Fibroblast of skin of right quadriceps (primary cell): ENCODE measurements at places on chromosomes 11 and 22.

GRCh38 chr11:44785856-44786607 lies 59.3 kb downstream of the TSPAN18 start:
- DNase-seq, result no peak

DNA sequence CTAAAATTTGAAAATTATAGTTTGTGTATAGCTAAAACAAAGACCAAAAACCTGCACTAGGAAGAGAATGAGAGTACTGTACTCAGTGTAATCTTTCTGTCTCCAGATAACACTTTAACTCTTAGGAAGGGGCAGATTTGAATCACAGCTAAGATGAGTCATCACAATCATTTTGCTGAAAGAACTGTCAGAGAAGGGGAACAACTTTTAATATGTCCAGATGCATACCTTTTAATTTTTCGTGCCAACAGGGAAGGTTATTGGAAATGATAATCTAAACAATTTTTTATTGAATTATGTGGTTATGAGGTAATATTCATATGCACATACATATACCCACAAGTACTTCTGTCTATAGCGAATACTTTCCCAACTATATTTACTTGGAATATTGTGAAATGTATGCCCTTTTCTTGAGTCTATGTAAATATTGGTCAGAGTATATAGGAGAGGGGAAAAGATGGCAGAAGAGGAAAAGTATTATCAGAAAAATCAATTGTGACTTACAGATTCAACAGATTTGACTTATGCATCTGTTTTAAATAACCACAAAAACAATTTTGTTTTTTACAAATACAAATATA lies 51.1 kb upstream of the MUC15 start:
- peak; percentile 47 for DNase-seq

GRCh38 chr22:30382340-30382739 lies 4.9 kb downstream of the RNF215 start:
- no peak for DNase-seq

- DNase-seq, result no peak
These were observed 226.9 kb upstream of the B3GAT1 start for GRCh38 chr11:134638796-134639430.

DNA sequence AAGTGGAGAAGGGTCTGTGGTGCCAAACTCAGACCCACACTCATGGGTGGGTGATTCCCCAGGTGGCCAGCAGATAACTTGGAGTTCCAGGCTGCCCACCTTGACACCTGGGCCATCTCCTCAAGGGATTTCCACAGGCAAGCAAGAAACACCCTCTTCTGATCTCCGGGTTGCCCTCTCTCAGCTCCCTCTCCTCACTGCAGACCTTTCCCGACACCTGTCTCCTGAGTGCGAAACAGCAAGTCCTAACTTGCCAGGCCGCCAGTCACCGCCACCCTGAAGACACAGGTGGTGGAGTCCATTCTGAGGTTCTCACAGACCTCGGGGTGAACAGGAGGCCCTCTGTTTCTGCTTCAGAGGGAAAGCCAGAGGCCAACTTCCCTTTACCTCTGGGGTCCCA lies 16.6 kb downstream of the GALNT18 start:
- DNase-seq, result no peak

DNA sequence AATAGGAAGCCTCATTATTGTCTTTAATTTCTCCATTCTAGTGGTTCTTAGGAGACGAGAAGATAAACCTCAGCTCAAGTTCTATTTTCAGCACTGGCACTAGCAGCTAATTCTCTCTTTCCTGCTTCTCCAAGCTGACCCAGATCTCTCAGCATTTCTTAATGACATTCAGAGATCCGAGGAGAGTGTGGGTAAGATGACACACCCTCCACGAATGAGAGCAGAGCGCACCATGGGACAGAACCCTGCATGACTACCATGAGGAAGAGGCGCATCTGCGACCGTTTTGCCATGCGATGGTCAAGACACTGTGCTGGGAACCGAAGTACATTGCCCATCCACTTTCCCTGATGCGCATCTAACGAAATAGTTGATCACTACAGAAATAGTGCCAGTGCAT lies 241.8 kb downstream of the LARGE1 start:
- no peak for DNase-seq

DNA sequence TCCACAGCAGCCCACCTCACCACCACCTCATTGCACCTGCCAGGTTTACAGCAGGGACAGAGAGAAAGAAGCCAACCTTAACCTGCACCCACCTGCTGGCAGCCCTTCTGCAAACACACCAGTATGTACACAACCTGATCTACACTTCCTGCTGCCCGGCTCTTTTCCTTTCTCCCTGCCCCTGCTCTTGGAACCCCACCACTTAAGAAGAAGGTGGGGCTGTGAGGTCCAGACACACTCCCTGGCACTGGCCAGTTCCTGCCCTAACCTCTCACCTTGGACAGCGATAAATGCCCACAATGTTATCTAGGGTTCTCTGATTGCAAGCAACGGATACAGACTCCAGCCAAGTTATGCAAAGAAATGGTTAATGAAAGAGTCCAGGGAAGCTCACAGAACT lies 10.8 kb upstream of the SLC35C1 start:
- no peak for DNase-seq

DNA sequence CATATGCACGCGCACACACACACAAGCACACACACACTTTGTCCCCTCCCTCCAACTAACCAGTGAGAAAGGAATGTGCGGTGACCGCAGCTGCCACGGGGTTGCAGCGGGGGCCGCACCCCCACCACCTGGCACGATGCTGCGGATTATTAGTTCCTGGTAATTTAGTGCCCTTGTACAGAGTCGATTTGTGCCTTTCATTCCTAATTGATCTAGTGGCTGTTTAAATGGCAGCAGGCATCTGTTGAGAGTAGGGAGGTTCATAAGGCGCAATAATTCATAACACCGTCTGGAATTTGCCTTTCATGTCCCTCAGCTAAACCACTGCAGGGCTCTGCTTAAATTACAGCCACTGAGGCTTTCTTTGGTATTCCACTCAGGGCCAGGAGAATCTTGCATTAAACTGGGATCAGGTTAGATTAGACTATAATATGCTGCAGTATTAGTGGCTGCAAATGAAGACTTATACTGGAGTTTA lies 113.7 kb downstream of the FEZ1 start:
- DNase-seq, result no peak
